Endothelial cell (in vitro differentiated cells): ENCODE measurements at places on chromosomes 1 and 21.
A peak's percentile ranks its signal among the peaks of the same experiment; 100 is the strongest.

DNA sequence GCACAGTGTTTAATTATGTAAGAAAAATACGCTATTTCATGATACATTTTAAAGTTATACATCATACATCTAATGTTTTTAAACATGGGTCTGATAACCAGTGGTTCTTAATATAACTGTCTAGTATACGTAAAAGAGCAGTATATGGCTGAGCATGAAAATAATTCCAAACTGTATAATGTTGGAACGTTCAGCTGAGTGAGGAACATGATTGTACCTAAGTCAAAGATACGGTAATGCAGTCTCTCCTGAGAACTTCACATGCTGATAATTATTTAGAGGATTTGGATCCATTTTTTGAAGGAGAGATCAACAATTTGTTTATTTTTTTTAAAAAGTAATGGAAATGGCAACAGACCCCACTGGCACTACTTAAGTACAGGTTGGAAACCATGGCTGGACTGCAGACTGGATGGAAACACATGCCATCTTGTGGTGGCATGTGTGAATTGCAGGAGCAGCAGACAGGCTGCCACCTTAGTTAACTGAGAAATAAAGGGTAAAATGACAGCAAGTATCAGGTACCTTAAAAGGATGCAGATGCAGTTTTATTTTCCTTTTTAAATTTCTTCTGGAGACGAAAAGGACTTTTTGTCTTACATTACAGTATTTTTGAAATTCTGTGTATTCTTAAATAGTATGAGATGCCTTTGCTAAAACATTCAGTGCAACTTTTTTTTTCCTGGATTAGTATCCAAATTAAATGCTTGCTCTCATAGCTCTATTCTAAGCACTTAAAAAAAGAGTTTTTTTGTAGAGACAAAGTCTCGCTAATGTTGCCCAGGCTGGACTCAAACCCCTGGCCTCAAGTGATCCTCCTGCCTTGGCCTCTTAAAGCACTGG, 73.8 kb downstream of the MTR start:
- peaks cover 27% of the 10 kb centered on the region for H3K36me3 ChIP-seq
- H3K4me1 ChIP-seq: peaks cover 13% of the 10 kb centered on the region
- no peak overlapping the region for H3K4me3 ChIP-seq
- H3K27me3 ChIP-seq: no peaks in the 10 kb centered on the region
- DNase-seq: peak; percentile 51

GRCh38 chr1:101918277-101918676, 78.4 kb downstream of the OLFM3 start:
- H3K27ac ChIP-seq: no peak overlapping the region
- no peaks in the 10 kb centered on the region for H3K27me3 ChIP-seq
- H3K36me3 ChIP-seq: no peaks in the 10 kb centered on the region
- H3K4me1 ChIP-seq: no peaks in the 10 kb centered on the region
- DNase-seq: no peak

GRCh38 chr1:202016811-202017748, 6.7 kb downstream of the ELF3 start:
- H3K4me3 ChIP-seq: no peak overlapping the region
- H3K36me3 ChIP-seq: peaks cover 5% of the 10 kb centered on the region
- DNase-seq: no peak
- H3K4me1 ChIP-seq: peaks cover 3% of the 10 kb centered on the region

- H3K4me3 ChIP-seq: no peak overlapping the region
- no peaks in the 10 kb centered on the region for H3K4me1 ChIP-seq
- H3K27me3 ChIP-seq: peaks cover 2% of the 10 kb centered on the region
- no peaks in the 10 kb centered on the region for H3K36me3 ChIP-seq
- H3K27ac ChIP-seq: no peak overlapping the region
Measured at GRCh38 chr1:20255666-20256065, 35.0 kb upstream of the VWA5B1 start.

DNA sequence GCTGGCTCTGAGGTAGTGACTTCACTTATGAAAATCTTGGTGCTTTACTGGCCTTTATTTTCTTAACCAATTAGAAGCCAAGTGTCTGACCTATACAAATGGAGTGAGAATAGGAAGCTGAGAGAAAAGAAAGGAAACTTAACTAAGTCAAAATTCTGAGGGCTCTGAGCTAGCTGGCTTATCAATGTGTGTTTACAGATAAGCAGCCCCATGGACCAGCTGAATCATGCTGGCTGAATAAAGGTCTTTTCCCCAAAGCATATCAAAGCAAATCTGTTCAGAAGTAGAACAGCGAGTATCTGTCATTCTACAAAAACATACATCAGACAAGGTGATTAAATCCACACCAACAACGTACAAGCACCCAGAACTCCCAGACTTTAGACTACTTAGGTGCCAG, 117.2 kb downstream of the BRINP2 start:
- H3K27me3 ChIP-seq: peaks cover 5% of the 10 kb centered on the region
- no peak for DNase-seq
- peaks cover 28% of the 10 kb centered on the region for H3K4me1 ChIP-seq
- no peaks in the 10 kb centered on the region for H3K36me3 ChIP-seq
- no peak overlapping the region for H3K27ac ChIP-seq

- peak overlapping the region; percentile 85 for H3K4me3 ChIP-seq
- H3K27ac ChIP-seq: peak overlapping the region; percentile 33
- peaks cover 9% of the 10 kb centered on the region for H3K27me3 ChIP-seq
- DNase-seq: no peak
- H3K4me1 ChIP-seq: peaks cover 16% of the 10 kb centered on the region
- H3K36me3 ChIP-seq: peaks cover 7% of the 10 kb centered on the region
Measured at GRCh38 chr1:236066054-236066453, 1.2 kb upstream of the NID1 start.

- peaks cover 25% of the 10 kb centered on the region for H3K4me1 ChIP-seq
- H3K36me3 ChIP-seq: no peaks in the 10 kb centered on the region
Measured at GRCh38 chr1:205455581-205456382, at the start of gene BLACAT1. Gene BLACAT1, minus strand, starts transcription at chr1:205456045.

- no peaks in the 10 kb centered on the region for H3K27me3 ChIP-seq
- peaks cover 10% of the 10 kb centered on the region for H3K36me3 ChIP-seq
- H3K4me3 ChIP-seq: no peak overlapping the region
- DNase-seq: no peak
- H3K27ac ChIP-seq: no peak overlapping the region
Measured at GRCh38 chr21:18715606-18716005, 312.0 kb upstream of the TMPRSS15 start.

GRCh38 chr21:44966135-44967081, 26.6 kb downstream of the SLX9 start:
- no peak overlapping the region for H3K4me3 ChIP-seq
- H3K27me3 ChIP-seq: peaks cover 8% of the 10 kb centered on the region
- peaks cover 12% of the 10 kb centered on the region for H3K4me1 ChIP-seq
- DNase-seq: no peak
- H3K36me3 ChIP-seq: no peaks in the 10 kb centered on the region
- no peak overlapping the region for H3K27ac ChIP-seq

DNA sequence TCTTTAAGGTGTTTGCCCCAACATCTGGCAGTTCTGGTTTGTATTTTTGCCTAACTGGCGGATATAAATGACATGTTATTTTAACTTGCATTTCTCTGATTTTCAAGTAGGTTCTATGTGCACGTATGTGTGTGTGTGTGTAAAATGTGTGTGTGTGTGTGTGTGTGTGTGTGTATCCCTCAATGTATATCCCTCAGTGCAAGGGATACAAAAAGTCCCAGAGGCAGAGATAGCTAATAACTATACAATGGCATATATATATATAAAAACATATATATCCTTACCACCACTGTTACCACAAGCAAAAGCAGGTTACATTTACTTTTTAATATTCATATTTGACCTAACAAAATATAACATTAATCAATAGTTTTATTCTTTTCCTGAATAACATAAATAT, 95.0 kb upstream of the NR5A2 start:
- H3K27me3 ChIP-seq: no peaks in the 10 kb centered on the region
- no peaks in the 10 kb centered on the region for H3K36me3 ChIP-seq

DNA sequence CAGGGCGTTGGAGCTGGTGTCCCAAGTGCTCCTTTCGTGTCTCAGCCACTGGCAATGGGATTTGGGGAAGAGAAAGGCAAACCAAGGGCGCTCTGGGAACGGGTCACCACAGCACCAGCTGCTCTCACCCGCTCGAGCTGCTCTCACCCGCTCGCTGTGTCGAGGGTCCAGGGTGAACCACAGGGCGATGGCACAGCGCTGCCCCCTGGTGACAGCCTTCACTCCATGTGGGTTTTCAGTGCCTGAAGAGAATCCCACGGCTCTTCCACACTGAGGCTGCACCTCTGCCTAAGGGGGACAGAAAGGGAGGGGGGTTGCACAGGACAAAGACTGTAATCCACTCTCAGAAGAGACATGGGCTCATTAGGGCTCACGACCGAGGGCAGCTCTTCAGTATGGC, 7.1 kb upstream of the CLDN19 start:
- H3K27ac ChIP-seq: no peak overlapping the region
- peak; percentile 55 for DNase-seq
- H3K27me3 ChIP-seq: peaks cover 6% of the 10 kb centered on the region
- H3K36me3 ChIP-seq: peaks cover 50% of the 10 kb centered on the region

GRCh38 chr1:7620196-7620595, 150.9 kb upstream of the VAMP3 start:
- H3K36me3 ChIP-seq: no peaks in the 10 kb centered on the region
- H3K27me3 ChIP-seq: no peaks in the 10 kb centered on the region
- peaks cover 5% of the 10 kb centered on the region for H3K4me1 ChIP-seq
- DNase-seq: no peak

DNA sequence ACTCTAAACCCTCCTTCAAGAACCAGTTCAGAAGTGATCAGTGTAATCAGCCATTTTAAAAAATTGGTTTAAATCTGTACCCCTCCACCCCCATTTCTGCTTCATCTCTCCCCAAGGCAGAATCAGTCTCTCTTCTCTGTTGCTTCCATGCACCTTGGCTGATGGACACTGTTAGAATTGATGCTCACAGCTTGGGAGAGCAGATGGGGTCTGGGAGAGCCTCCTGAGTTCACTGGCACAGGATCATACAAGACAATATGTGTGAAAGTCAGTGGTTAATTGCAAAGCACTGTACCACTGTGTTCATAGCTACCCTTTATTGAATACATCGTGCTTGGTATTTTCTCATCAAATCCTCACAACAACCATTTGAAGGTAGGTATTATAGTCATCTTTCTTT, 140.9 kb downstream of the ROR1 start:
- H3K4me1 ChIP-seq: peaks cover 10% of the 10 kb centered on the region
- H3K36me3 ChIP-seq: no peaks in the 10 kb centered on the region
- H3K27me3 ChIP-seq: peaks cover 1% of the 10 kb centered on the region
- H3K27ac ChIP-seq: no peak overlapping the region
- DNase-seq: no peak

DNA sequence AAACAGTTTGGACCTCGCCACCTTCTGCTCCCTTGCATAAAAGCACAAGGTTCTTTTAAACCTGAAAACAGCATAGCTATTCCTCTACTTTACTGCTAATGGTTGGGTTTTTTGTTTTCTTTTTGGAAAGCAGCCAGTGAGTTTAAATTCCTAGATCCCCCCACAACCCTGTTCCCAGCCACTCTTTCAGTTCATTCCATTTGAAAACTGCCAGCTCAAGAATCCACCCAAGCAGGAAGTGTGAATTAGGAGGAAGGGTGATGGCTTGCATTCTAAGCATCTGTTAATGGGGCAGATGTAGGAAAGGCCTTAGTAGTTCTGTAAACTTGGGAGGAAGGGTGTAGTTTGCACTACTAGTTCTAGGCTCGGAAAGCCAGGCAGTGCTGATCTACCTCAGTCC, 172.9 kb upstream of the HOOK1 start:
- peaks cover 2% of the 10 kb centered on the region for H3K27me3 ChIP-seq
- H3K4me3 ChIP-seq: no peak overlapping the region
- H3K36me3 ChIP-seq: peaks cover 12% of the 10 kb centered on the region
- H3K4me1 ChIP-seq: peaks cover 5% of the 10 kb centered on the region
- no peak for DNase-seq

GRCh38 chr21:37146320-37147235, 73.5 kb downstream of the TTC3 start:
- H3K4me1 ChIP-seq: no peaks in the 10 kb centered on the region
- H3K4me3 ChIP-seq: peak overlapping the region; percentile 39
- H3K27me3 ChIP-seq: no peaks in the 10 kb centered on the region
- no peak for DNase-seq
- no peak overlapping the region for H3K27ac ChIP-seq
